ENCODE measurements at places on chromosomes 12 and 14.

GRCh38 chr12:130686511-130686991, 29.5 kb downstream of the RIMBP2 start:
- no peak for DNase-seq

- DNase-seq: no peak
Measured at GRCh38 chr12:42284157-42284556, 41.7 kb downstream of the ZCRB1 start.

DNA sequence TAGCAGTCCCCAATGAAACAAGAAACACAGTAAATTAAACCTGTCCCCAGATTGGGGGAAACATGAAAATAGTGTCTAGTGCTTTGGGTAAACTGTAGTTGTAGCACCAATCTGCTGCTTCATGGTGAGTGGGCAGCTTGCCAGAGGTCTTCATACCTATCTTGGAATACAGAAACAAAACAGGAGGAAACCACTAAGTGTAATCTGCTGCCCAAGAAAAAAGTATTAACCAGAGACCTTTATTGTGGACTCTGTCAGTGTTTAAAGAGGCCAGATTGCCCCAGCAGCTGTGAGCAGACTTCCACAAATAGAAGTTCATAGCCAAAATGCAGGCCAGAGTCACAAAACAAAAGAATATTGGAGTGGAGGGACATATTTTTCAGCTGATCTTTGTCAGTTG, 2.3 kb downstream of the ISCU start:
- no peak for DNase-seq

DNA sequence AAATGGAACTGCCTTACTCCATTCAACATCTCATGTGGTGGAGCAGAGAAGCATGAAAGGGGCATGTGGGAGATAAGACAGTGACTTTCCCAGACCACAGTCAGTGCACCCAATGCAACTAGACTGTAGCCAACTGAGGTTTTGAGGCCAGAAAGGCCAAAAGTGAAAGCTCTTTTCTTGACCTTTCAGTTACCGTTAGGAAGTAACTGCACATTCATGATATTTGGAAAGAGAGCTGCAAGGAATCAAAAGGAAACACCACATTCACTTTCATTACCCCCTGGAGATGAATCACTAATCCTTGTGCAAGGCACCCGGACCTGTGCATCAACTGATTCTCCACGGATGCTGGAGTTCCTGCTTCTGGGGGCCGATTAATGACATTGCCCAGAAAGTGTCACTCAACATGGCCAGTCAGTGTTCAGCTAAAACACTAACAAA, 72.9 kb upstream of the ELK3 start:
- DNase-seq: no peak

- no peak for DNase-seq
Measured at GRCh38 chr12:70040141-70040540, 203.1 kb upstream of the CNOT2 start.

DNA sequence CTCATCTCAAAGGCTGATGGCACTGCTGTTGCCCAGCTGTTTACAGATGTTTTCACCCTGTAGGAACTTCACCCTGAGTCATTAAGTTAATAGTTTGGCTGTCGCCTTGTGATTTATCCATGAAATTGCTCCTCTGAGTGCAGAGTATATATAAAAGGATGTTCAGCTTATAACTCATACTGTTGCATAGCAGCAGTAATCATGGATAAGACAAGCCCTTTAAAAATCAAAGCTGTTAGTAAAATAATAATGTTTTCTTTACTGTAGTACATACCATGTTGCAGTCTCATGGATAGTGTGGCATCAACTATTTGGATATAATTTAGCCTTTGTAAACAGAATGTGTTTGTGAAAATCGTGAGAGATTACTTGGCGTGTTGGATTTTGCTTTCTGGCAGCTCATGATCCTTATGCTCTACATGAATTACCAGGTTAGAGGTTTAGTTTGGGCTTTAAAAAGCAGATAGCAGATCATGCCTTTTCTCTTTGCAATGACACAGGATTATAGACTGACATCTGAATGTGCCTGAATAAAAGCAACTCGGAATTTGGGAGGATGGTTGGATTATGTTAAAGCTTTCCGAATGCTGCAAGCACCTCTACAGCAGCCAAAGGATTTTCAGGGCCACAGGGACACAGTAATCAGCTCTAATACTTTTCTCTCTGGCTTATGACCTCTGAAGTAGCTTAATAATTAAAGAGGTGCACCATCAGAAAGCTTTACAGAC, 279.7 kb upstream of the ATP2B1 start:
- DNase-seq: no peak

DNA sequence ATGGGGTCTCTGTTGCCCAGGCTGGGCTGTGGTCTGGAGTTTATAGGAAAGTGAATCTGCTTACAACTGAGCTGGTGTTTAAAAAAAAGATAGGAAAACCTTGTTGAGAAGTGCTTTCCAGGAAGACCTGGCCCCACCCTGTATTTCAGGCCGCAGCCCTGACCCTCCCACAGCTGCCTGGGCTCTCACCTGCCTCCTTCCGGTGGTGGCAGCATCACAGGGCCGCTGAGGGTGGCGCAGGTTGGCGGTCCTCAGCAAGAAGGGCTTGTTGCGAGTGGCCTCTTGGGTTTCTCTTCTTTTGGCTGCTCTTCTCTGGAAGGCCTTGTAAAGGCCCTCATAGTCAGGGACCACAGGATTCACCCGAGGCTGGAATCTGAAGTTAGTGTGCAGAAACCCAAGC, 7.7 kb downstream of the FAM161B start:
- DNase-seq: no peak

DNA sequence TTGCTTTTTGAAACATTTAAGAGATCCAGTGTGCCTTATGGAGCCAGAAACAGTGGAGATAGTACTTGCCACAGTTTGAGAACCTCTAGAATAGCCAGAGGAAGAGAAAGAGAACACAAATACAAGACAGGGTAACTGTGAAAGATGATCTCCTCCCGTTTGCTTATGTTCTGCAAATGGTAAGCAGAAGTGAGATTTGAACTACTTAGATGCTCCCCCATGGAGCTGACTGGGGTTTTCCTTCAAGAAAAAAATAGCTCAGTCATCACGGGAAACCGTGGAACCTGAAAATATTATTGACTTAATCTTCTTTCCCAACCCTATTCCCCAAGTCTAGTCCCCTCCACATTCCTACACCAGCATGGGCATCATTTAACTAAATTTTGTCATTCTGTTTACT, 87.1 kb downstream of the KIF21A start:
- no peak for DNase-seq

DNA sequence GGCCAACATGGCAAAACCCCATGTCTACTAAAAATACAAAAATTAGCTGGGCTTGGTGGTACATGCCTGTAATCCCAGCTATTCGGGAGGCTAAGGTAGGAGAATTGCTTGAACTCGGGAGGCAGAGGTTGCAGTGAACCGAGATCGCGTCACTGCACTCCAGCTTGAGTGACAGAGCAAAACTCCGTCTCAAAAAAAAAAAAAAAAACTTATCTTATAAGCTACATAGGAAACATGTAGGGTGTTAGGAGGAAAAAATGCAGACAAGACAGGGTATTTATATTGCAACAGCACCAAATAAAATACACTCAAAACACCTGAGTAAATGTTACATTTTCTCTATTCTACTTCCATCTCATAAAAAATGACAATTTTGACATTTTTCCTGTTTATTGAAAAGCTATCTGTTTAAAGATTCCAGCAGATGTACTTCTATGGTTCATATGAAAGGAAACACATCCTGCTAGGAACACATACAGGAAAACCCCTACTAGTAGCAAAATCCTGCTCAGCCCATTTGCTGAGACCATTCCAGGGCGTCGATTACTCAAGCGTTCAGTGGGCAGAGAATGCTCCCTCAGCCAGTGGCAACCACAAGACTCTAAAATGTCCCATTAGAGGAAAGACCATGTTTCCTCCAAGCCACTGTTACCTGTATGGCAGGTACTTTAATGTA, 19.7 kb downstream of the CORO1C start:
- DNase-seq: no peak

- no peak for DNase-seq
Measured at GRCh38 chr12:1885599-1886245, 32.7 kb downstream of the CACNA2D4 start.

DNA sequence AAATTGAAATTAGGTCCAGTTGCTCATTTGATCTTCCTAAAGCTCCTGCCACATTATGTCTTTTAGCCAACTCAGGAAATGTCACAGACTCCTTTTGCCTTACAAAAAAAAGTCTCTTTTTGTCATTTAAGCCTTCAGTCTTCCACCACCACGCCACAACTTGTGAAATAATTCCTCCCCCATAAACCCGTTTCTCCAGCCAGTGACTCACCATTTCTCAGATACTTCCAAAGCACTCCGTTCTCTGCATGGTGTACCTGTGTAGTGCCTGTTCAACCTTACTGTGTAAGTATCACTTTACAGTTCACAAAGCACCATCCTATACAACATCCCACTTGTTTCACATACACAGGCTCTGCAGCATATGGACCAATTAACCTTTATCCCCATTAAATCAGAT, 139.5 kb upstream of the AEBP2 start:
- DNase-seq: no peak

DNA sequence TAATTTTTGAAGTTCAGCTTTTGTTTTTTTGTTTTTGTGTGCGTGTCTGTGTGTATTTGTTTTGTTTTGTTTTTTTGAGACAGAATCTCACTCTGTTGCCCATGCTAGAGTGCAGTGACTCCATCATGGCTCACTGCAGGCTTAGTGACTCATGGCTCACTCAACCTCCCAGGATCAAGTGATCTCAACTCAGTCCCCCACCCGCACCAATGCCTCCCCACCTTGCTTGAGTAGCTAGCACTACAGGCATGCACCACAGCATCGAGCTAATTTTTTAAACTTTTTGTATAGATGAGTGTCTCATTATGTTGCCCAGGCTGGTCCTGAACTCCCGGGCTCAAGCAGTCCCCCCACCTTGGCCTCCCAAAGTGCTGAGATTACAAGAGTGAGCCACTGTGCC, 981.4 kb downstream of the BCL11B start:
- peak; percentile 45 for DNase-seq

DNA sequence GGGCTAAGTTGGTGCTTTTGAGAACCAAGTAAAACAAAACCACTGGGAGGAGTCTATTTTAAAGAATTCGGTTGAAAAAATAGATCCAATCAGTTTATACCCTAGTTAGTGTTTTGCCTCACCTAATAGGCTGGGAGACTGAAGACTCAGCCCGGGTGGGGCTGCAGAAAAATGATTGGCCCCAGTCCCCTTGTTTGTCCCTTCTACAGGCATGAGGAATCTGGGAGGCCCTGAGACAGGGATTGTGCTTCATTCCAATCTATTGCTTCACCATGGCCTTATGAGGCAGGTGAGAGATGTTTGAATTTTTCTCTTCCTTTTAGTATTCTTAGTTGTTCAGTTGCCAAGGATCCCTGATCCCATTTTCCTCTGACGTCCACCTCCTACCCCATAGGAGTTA, 1.8 kb upstream of the RAB5B start:
- peak; percentile 60 for DNase-seq

DNA sequence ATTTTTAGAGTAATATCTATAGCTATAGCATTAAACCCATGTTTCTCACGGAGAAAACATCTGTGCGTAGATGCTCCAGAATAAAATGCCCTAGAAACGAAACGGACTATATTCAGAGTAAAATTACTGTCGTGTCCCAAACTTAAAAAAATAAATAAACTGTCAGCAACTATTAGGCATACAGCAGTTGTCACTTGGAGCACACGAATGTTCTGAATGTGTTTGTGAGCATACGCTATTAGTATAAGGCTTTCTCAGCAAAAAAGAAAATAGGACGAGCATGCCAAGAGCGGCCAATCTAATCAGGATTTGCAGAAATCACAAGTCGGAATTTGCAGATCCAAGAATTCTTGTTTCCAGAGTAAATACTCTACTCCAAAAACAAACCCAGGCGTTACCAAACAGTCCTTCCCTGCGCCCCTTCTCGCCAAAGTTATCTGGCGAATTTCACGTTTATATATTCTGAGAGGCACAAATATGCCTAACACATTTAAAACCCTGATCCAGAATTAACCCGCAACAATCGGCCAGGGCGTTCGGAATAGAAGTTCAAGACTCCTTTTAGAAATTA, 836 bp downstream of the PTPN21 start:
- no peak for DNase-seq

DNA sequence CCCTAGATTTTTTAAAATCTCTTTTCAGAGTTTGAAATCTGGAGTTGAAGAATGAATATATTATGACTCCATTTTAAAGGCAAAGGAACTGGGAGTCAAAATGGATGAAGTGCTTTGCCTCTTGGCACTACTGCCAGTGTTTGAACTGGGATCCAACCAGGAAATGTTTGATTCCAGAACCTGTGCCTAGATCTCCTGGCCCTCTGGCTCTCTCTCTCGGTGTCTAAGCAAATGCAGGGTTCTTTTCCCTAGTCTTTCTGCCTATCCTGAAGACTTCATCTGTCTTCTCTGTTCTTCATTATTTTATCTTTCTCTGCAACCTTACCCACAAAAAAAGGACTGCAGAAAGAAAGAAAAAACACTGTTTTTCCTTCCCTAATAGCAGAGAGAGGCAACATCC, 17.0 kb downstream of the BTG1 start:
- no peak for DNase-seq

DNA sequence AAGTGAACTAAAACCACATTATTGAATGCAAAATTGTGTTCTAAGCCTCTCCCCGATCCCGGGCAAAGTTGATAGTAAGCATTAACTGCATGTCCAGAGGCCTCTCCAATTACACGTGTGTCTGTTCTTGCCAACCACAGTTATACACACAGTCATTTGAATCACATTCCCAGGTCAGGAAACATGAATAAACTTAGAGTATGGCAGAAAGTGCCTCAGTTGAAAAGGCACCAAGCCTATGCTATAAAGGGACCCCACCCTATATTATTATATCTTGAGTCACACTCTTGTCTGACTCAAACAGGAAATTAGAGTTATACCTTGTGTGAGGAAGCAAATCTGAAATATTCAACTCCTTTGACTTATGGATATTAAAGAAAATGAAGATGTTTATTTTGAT, 128.3 kb upstream of the STXBP6 start:
- DNase-seq: no peak

GRCh38 chr14:74886001-74886400, 4.3 kb downstream of the DLST start:
- no peak for DNase-seq
